ENCODE measurements at places on chromosomes 3 and 15.

DNA sequence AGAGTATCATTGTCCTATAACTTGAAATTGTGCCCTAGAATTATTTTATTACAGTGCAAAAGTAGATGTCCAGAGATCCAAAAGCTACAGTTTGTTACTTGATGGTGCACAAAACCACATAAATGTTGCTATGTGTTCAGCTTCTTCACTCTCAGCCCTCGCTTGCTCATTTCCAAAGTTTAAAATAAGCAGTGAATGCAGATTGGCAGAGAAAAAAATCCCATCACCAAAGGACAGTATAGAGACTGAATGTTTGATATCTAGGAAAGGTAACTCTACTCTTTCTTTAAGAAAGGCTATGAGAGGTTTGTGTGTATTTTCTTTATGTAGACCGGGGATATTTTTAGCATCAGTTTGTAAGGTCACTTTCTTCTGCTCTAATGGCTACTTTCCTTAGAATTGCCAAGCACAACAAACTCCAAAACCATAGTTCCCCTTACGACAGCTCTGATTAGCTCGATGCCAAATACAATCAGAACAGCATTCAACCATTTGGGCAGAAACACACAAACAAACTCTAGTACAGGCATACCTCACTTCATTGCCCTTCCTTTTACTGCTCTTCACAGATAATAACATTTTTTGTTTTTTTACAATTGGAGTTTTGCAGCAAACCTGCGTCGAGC is 164.1 kb upstream of the CCDC54 start:
- DNase-seq: no peak

DNA sequence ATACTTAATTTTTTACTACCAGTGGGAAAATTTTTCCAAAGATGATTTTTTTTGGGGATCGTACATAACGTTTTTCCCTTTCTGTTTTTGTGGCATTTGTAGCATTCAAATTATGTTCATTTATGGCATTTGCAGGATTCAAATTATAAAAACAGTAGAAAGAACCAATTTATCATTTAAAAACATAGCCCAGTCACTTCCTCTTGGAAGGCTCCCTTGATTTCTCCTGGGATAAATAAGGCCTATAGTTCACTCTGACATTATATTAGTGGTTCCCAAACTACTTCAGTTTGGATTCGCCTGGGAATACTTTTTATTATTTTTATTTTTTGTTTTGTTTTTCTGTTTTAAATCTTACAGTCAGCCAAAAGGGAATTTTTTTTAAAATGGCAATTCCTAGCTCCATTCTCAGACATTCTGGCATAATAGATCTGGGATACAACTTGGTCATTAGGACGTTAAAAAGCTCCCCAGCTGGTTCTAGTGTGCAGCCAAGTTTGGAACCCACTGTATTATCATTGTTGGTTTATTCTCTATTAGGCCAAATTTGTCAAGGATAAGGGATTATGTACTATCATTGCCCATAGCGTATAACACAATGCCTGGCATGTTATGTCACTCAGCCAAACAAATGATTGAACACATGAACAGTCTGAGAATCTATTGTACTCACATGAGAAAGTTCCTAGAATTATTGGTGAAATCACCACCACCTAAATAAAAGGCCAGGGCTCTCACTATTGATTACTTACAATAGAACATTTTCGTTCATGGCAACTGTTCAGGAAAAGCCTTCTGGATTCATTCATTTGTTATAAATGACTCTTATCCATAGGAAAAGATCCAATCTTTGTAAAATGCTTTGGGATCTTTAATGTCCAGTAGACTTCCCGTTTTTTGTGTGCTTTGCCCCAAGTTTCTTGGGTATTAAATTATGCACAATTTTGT is 28.9 kb downstream of the RARB start:
- DNase-seq: no peak

DNA sequence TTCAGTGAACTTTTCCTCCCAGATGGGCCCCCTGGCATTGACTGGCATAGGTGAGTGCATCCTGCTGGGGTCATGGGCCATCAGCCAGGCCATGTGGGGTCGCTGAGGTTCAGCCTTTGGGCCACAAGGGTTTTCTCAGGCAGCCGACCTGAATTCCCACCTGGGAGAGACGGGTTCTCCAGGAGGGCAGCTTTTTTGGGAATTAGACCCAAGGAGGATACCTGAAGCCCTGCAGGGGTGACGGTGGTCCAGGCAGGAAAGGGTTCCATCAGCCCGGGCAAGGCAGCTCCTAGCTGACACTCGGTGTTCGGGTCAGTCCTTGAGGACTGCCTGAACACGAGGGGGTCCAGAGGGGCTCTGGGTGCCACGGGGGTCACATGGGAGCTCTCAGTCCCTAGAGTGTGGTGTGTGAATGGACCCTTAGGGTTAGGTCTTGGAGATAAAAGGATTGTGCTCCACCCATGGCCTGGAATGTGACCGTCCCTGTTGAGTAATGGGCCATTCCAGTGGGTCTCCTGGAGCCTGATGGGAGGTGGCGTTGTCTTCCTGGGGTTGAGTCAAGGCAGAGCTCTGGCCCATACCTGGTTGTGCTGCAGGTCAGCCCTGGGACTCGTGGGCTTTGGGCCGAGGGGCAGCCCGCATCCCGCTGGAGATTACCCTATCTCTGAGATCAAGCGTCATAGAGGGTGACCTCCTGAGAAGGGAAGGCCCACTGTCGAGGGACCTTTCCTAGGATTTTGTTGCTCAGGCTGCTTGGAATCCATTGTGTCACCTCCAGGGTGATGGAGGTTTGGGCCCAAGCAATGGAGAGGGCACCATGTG is 192.8 kb downstream of the UBE3A start:
- no peak for DNase-seq

- DNase-seq: no peak
Observed at GRCh38 chr3:42658091-42658770, 4.7 kb downstream of the ZBTB47 start.

- no peak for DNase-seq
Observed at GRCh38 chr3:31804251-31805051, 176.6 kb downstream of the OSBPL10 start.

DNA sequence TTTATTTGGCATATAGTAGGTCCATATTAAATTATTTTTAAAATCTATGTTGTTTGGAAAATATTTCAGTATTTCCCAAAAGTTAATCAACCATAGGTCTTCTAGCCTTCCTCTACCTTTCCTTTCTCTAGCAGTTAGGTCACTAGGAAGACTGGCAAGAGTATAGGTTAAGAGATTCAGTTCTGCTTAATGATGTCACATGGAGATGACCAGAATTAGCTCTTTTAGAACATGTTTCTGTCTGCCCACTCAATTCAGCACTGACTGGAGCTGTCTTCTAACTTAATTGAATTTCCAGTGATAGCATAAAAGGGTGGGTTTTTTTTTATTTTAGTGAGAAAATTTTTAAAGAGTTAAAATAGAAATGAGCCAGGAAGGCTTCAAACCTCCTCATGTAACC is 23.8 kb upstream of the ZBED2 start:
- DNase-seq: no peak

- DNase-seq: no peak
Observed at GRCh38 chr3:10511809-10512494, 6.6 kb upstream of the ATP2B2 start.

DNA sequence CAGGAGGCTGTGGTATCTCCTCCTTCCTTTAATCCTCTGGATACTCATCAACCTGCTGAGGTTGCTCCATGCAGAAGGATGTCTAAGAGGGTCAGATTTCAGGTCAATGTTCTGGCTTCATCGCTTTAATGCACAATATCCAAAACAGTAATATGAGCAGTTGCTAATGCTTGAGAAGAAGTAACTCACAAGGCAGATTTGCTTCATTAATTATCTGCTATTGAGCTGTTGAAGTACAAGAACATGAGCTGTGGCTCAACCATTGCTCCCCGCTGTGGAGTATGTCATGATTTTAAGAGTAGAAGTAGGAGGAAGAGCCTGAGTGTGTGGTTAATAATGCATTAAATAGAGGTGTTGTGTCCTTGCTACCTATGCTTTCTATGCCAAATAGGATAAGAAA is 1412.9 kb upstream of the ALCAM start:
- no peak for DNase-seq

GRCh38 chr15:42119446-42119760 is 25.0 kb upstream of the PLA2G4D start:
- no peak for DNase-seq

- DNase-seq: no peak
Observed at GRCh38 chr3:49845694-49846093, 10.7 kb downstream of the TRAIP start.

- DNase-seq: no peak
Observed at GRCh38 chr3:16439163-16439847, 74.2 kb downstream of the RFTN1 start.

GRCh38 chr3:47013231-47013630 is 33.8 kb downstream of the NBEAL2 start:
- no peak for DNase-seq

Data from activated T-cell treated with anti-CD3 and anti-CD28 coated beads for 1 hour (primary cell).